ENCODE measurements at places on chromosomes 6 and 20.
A peak's percentile ranks its signal among the peaks of the same experiment; 100 is the strongest.

DNA sequence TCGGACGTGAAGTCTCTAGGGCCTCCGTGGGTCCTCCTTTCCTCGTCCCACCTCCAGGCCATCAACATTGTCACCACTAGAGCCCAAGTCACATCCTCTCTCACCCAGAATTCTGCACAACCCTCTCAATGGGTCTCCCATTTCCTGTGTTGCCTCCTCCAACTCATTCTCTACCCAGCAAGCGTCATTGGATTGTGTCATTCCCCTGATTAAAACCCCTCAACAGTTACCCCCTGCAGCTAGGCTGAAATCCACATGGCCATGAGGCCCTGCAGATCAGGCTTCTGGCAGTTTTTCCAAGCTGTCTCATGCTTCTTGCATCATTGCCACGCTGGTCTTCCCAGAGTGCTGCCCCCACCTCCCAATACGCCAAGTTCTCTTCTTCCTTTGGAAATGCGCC is 12.9 kb upstream of the FAM210B start:
- DNase-seq = no peak

- no peak for DNase-seq
Measured at GRCh38 chr20:10538768-10539167, 103.7 kb downstream of the SLX4IP start.

GRCh38 chr6:118740372-118740771 is 89.0 kb upstream of the CEP85L start:
- DNase-seq = no peak

DNA sequence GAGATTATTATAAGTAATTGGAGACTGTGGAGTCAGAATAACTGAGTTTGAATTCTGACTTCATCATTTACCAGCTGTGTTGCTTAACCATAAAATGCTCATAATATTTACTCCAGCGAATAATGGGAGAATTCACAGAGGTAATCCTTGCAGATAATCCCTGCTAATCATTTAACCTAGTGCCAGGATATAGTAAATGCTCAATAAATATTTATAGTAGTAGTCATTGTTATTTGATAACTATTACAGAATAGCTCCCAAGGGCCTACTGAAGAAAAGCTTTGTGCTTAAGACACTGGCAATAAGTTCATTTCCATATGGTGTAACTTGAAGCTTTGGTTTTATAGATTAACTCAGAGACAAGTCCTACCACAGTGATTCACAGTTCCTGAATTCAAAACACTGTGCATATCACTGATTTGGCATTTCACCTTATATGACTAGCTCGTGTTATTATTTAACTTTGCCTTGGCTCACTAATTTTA is 208.8 kb upstream of the PLCB4 start:
- DNase-seq = no peak

DNA sequence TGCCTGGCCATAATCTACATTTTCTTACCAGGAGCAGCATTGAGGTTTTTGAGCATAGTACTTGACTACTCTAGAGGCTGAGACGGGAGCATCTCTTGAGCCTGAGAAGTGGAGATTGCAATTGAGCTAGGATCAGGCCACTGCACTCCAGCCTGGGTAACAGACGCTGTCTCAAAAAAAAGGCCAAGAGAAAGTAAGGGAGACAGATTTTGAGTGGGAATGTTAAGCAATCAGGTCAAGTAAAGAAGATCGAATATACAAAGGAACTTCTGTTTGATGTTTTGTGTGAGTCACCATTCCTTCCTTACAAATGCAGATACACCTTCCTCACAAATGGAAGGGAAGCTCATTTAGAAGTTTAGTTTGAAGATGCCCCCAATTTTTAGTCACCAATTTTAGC is 4.4 kb downstream of the PNRC1 start:
- no peak for DNase-seq

DNA sequence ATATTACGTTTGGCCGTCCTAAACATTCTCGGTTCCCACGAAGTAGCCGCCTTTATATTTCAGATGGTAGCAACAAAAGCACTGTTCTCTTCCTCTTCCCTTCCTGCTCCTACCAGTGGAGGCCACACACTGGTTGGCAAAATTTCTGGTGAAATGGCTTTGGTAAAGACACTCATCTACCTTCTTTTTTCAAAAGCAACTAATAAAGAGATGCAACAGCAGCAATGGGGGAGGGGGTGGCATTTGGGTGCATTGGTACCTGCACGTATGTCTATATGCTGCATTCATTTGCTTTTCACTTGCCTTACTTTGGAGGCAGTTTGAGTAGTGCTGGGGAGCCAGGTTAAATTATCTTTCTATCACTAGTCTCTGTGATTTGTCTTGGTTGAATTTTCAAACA is 6.0 kb downstream of the POU3F2 start:
- DNase-seq = no peak

DNA sequence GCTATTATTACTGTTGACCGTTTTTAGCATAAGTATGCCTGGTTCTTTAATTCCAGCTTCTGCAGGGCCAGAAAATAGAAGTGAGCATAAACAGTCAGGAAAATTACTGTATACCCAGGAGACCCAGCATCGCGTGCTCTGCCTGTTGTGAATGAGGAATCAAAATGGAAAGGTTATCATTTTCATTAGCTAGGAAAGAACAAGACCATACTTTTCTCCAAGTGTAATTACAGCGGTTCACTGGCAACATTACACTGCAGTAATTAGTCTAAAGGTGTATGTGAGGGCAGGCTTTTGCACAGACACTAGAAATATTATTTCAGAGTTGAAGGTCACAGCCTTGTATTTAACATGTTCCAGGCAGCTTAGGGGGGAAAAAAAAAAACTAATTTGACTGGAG is 403.8 kb upstream of the SOX4 start:
- no peak for DNase-seq

- DNase-seq = no peak
Measured at GRCh38 chr6:136517582-136517981, 32.6 kb downstream of the MAP7 start.

DNA sequence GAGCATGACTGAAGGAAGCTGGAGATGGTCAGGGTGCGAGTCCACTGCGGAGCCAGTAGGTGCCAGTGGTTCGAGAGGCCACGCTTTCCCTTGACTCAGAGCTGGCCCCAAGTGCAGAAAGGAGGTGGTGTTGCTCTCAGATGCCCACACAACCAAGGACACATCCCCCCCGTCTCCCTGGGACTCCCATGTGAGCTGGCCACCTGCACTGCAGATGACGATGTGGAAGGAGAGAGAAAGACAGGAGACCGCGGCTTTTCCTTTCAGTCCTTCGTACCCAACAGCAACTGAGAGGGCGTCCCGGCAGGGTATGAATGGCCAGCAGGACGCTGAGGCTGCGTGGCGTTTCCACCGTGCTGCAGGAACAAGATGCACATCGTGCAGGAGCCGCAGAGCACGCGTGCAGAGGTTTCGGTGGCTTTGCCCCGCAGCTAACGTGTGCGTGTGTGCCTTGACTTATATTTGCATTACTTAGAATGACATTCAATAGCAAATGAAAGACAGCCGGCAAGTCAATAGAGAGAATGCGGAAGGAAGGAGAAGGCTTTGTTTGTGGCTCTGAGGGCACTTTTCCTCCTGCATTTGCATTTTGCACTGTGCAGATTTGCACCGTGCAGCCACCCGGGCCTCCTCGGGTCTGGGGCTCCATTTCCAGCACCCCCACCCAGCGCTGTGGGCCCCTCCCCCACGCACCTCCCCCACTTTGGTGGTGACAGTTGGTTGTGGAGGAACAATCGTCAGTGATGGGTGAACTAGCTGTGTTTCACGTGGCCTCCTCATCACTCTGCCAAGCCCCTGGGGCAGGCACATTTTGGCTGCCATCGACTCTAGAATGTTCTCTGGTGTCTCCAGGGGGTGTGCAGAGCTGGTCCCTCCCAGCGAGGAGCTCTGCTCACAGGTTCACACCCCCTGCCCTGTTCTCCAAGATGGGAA is 26.4 kb upstream of the BHLHE23 start:
- no peak for DNase-seq

GRCh38 chr6:73964241-73964854 is 268.3 kb downstream of the CD109 start:
- no peak for DNase-seq

DNA sequence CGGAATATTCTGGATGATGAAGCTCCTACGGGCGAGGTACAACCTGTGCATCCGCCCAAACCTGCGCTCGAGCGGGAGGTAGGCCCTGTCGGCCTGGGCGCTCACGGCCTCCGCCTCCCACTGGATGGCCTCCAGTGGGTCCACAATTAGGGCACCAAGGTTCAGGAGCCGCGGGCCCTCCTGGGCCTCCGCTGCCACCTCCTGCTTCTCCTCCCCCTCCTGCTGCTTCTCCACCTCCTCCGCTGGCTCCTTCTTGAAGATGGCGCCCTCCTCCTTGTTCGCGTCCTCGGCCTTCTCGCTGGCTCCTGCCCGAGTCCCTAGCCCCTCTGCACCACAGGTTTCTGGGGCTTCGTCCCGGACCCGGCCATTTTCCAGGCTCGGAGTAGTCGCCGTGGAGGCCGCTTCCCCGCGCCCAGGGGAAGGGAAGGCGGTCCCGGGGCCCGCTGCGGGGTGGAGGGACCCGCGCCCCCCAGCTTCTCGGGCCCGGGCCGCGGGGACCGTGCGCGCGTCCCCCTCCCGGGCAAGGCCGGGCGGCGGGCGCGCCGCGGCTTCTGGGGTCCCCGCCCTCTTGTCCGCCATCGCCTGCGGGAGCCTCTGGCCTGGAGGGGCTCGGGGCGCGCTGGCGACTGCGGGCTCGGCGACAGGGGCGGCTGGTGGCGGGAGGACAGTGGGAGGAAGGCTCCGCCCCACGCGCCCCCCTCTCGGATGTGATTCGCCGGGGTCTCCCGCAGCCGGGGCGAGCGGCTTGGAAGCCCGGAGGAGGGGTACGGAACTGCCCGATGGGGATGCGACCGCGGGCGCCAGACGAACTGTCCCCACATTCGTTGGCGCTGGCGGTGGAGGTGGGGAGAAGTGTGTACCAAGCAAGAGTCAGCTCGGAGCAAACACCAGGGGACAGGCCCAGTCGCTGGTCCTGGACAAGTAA is 17.6 kb downstream of the PLAGL2 start:
- peak; percentile 35 for DNase-seq

DNA sequence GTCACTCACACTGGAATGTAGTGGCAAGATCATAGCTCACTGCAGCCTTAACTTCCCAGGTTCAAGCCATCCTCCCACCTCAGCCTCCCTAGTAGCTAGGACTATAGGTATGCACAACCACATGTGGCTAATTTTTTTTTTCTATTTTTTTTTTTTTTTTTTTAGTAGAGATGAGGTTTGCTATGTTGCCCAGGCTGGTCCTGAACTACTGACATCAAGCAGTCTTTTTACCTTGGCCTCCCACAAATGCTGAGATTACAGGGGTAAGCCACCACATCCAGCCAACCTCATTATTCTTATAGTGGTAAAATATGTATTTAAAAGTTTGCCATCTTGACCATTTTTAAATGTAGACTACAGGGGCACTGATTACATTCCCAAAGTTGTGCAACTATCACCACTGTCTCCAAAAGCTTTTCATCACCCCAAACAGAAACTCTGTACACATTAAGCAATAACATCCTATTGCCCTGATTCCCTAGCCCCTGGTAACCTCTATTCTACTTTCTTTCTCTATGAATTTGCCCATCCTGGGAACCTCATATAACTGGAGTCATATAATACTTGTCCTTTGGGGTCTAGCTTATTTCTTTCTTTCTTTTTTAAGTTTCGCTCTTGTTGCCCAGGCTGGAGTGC is 268.0 kb upstream of the JARID2 start:
- DNase-seq = no peak

DNA sequence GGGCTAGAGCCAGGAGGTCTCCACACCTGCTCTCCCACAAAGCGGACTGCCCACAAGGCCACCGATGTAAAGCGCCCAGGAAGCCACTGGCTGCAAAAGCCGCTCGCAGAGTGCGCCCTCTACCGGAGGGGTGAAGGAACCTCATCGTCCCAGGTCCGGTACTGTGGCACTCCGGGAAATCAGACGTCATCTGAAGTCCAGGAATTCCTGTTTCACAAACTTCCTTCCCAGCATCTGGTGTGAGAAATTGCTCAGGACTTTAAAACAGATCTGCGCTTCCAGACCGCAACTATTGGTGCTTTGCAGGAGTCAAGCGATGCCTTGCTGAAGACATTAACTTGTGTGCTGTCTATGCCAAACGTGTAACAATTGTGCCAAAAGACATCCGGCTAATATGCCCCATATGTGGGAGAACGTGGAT is 115.1 kb upstream of the ARID1B start:
- no peak for DNase-seq
